BJ (cell line): ENCODE measurements at places on chromosomes 16 and 17.

DNA sequence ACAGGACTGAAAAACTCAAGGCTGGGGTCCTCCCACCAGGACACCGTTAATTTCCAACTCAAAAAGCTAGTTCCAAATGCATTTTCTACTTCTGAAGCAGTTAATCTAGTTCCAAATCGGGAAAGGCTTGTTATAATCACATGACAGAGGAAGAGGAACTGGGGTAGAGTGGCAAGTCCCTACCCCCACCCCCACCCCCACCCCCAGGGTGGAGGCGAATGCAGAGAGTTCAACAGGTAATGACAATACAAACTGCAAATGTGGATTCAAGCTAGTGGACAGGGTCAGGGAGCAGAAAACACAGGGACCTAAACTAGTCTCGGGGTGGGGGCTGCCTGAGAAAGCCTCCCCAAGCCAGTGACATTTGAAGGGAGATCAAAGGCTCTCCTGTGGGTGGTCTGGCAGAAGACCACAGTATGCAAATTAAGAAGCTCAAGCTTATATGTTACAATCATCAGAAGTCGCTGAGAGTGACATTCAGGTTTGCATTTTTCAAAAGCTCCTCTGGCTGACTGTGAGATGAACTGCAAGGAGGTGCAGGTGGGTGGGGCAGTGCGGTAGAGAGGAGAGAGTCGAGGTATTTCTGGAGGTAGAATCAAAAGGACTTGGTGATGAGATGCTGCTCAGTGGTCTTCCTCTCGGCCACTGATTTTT lies 56.4 kb upstream of the SLC25A19 start:
- DNase-seq = no peak

DNA sequence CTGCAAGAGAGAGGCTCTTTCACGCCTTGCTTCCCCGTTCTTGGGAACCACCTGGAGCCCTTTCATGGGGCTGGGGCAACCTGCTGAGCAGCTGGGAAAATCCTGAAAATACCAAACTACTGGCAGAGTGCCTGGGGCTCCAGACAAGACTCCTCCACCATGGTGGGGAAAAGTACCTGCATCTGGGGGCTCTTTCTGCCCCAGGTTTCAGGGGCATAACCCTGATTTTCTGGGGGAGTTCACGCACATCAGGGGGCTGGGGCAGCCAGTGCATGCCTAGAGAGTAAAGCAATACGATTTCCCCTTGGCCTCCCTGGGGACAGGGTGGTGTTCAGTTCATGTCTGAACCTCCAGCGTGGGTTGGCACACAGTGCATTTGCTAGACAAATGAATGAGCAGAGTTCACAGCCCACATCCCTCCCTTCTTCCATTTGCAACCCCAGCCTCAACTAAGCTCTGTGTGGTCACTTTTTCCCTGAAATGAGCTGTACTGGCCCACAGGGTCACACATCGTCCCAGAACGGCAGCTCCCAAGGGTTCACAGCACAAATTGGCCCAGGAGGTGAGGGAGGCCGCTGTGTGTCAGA lies 5.2 kb upstream of the CDC42EP4 start:
- DNase-seq = no peak

GRCh38 chr17:82835122-82835521 lies 4.7 kb downstream of the ZNF750 start:
- DNase-seq = no peak

GRCh38 chr17:68759343-68760140 lies 158.4 kb upstream of the FAM20A start:
- peak; percentile 56 for DNase-seq

DNA sequence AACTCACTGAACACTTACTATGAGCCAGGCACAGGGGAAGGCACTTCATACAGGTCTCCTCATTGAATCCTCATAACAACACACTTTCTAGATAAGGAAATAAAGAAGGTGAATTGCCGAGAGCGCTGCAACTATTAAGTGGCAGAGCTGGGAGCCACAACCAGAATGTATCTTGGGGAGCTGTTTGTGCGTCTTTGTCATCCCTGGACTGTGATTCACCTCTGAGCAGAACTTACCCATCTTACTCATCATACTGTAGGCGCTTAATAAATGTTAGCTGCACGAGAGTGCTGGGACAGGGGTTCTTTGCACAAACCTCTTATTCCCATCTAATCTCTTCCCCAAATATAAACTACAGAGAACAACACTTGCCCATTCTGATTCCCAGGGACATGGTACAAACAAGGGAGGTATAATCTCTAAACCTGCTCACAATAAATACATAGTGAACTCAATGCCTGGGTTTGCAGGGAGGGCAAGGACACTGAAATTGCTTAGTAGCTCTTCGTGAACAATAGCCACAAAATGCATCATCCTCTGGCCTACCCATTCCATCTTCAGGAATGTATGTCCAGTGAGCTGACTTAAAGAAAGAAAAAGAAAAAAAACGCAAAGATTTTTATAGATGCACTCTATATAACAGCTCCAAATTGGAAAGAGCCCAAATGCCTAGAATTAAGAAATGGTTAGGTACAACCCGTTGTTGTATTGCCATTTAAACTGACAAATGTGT lies 43.0 kb downstream of the MYO18A start:
- no peak for DNase-seq

DNA sequence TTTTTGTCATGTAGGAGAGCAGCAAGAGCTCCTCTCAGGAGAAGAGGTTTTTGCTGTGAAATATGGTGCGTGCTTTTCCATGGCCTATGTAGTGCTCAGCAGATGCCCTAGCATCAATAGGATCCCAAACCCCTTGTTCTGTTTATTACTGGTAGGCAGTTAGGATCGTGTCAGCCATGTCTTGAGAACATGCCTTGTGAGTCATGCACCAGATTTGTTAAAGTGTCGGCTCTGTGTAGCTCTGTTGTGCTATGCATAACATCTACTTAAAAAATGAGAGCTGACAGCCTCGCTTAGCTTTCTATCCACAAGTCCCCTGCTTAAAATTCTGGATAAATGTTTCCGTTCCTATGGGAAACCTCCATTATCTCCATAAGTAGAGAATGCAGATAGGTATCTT lies 4.4 kb upstream of the EIF4A3 start:
- peak; percentile 53 for DNase-seq

GRCh38 chr17:76888661-76889060 lies 20.5 kb downstream of the MGAT5B start:
- DNase-seq = no peak

GRCh38 chr17:37815536-37815935 lies 70.7 kb upstream of the HNF1B start:
- no peak for DNase-seq

- no peak for DNase-seq
Observed at GRCh38 chr16:49460786-49461470, 87.3 kb downstream of the C16orf78 start.

GRCh38 chr16:3173892-3174617 lies 13.9 kb upstream of the OR1F1 start:
- no peak for DNase-seq

GRCh38 chr16:12178251-12178990 lies 201.9 kb downstream of the SNX29 start:
- DNase-seq = no peak

- DNase-seq = no peak
Observed at GRCh38 chr17:76500747-76501017, 541 bp downstream of the RHBDF2 start.

- DNase-seq = no peak
Observed at GRCh38 chr17:4643676-4644075, 2.2 kb upstream of the ALOX15 start.

GRCh38 chr16:50461400-50461760 lies 86.8 kb upstream of the NKD1 start:
- no peak for DNase-seq

- DNase-seq = no peak
Observed at GRCh38 chr16:66894948-66895688, 14.8 kb downstream of the PDP2 start.

DNA sequence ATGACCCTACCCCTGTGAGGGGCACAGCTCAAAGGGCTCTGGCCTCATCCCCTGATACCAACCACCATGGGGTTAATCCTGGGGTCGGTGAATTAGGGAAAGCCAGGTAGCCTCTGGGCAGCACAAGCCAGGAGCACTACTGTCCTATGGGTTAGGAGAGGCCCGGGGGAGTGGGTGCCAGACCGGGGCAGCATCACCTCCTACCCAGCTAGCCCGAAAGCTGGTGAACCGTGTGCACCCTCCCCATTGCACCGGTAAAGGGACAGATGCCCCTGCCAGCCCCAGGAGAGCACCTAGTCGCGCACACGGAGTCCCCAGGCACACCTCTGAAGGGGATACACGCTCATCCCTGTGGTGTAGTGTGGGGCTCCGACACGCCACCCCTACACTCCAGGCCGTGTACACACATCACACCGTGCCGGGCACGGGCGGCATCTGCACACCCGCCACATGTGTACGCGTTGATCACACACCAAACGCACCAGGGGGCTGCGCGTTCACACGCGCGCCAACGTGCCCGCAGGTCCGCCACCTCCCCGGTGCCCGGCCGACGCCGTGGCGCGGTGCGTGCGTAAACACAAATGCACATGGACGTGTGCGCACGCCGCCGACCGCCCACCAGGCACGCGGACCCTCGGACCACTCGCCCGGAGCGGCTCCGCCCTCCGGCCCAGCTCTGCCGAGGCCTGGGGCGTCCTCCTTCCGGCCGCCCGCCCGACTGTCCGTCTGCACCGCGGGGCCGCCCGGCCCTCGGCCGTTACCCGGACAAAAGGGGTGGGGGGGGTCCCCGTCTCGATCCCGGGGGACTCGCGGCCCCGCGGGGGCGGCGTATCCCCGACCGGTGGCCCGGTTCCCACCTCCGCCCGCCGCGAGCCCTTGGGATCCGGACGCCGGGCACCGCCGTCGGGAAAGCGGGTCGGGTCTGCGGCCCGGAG lies 785 bp downstream of the UBALD1 start:
- no peak for DNase-seq

DNA sequence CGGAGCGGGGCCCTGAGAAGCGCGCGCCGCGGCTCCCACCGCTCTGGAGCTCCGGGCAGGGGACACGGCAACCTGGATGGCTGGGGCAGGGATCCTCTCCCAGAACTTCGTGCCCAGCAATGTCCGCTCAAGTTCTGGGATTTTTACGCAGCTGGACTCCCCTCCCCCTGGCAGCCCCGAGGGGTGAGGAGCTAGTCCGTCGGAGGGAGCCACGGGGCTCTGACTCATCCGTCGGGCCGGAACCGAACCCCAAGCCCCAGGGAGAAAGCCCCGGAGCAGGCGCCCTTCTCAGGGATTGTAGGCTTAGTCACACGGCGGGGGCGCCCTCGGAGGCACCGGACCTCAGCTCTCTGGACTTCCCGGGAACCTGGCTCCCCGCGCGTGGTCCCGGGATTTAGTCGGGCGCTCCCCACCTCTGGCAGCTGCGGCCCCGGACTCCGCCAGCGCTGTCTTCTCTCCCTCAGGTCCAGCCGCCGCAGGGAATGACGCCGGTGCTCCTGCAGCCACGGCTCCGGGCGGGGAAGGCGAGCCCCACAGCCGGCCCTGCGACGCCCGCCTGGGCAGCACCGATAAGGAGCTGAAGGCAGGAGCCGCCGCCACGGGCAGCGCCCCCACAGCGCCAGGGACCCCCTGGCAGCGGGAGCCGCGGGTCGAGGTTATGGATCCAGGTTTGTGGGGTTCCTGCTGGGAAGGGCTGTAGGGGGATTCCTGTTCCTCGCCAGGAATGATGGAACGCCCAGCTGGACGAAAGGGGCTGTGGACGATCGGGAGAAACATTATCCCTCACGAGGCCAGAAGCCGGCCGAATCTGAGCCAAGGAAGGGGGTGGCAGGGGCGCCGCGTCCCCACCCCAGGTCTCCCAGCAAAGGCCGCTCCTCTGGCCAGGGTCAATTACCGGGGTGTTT lies 830 bp downstream of the SPHK1 start:
- no peak for DNase-seq

- no peak for DNase-seq
Observed at GRCh38 chr17:60352071-60352470, 39.9 kb downstream of the USP32 start.

- no peak for DNase-seq
Observed at GRCh38 chr17:80459234-80459633, 17.2 kb downstream of the NPTX1 start.

DNA sequence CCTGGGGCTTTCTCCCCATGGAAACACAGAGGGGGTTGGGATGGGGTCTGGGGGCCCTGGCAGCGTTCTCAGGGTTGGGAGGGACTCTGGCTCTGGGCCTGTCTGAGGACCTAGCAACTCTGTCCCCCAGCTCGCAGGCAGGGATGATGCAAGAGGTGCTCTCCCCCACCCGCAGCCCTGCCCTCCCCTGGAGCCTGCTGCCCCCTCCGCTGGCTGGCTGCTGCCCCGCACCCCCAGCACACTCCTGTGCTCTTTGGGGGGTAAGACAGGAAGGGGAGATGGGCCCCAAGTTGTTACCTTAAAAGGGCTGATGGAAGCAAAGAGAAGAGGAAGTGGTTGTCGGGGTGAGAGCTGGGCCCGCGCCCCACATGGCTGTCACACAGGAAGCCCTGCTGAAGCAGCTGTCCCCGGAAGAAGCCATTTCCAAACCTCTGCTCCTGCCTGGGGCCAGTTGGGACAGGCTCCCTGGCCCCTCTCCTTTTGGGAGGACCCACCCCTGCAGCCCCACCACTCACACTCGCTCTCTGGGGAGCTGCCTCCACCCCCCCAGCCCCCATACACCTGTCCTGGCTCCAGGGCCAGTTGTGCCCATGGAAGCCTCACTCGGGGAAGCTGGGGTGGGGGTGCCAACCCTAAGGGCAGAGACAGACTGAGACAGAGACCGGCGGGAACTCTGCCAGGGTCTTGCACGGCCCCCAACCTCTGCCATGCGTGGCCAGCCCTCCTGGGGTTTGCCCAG lies 2.5 kb downstream of the CORO1A start:
- no peak for DNase-seq

DNA sequence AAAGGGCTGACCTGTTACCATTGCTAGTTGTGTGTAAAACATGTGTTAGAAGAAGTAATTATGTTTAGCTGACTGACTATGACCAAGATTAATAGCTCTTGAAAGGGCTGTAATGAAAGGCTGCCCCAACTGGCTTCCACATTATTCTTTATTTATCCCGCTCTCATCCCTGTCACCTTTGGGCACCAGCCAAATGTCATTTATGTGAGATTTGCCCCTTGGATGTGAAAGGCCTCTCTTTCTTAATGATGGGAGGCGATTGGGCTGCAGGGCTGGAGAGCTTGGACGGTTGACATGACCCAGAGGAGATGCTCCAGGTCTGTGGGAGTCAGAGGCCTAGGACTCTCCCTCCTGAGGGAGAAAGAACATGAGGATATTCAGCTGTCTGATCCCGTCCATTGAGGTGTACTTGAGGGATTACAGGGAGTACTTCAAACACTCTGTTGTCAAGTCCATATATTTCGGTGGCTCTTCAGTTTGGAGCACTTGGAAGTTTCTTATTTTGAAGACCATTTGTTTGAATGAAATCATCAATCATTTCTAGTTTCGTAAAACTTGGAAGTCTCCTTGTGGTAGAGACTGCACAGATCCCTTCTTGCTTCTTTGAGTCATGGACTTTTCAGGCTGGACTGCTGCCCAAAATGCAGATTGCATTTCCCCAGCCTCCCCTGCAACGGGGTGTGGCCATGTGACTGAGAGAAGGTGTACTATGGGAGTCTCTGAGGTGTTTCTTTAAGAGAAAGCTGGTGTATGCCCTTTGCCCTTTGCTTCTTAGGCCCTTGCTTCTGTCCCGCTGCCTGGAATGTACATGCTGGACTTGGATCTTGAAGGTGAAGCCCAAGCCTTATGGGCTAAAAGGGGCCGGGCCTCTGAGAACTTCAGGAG lies 51.3 kb downstream of the FTO start:
- DNase-seq = no peak
